ENCODE measurements at places on chromosomes 16 and 17.

DNA sequence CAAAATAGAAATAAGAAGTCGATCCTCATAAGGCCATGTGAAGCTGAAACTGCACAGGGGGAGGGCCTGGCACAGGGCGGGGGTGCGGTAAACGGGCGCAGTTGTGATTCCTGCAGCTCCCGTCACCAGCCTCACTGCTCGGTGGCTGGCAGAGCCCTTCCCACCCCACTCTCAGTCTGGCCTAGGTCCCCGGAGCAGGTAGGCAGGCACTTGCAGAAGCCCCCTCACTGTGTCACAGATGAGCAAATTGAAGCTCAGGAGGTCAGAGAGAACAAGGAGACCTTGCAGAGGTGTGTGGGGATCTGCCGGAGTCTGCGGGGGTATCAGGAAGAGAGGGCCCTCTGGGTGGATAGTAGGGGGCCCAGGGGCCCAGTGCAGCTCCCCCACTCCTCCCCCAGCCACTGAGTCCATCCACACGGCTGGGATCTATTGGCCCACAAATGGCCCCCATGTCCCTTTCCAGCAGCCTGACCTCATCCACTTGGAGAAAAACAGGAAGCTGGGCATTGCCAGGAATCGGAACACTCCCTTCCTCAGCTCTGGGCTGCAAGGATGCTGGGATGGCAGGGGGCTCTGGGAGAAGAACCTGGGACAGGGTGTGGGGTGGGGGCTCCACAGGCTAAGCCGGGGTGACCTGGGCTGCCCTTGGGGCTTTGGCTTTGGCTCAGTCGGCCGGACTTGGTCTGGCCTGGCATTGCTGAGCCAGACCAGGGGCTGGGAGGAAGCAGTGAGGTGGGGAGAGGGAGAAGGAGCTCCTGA lies 21.4 kb upstream of the MAP3K14 start:
- no peak for DNase-seq

- no peak for DNase-seq
These were observed 190.4 kb downstream of the ABCC12 start for GRCh38 chr16:47965439-47965838.

DNA sequence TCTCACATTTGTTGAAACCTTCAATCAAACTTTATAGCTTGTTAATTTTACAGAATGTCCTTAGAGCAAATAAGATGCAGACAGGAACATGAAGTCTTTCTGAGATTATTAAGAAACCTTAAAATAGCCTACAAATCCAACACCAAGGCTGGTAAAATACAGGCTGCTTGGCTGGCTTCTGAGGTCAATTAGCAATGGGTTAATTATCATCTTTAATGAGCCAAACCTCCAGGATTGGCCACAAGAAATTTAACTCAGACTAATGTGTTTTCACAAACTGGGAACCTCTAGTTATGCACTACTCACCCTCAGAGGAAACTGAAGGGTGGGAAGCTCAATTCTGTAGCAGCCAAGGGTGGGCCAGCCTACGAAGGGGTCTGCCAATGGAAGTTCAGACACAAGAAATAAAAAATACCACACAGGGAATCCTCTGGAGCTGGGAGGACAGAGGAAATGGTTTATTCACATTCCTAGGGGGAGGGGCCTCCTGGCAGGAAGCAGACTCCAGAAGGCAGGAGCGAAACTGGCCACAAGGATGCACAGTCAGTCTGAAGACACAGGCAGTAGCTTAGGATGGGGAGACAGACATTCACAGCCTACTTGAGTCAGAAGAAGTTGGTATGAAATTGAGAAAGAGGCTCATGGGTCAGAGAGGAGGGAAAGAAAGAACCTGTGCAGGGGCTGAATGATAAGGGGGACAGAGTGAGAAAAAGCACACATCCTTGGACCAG lies 36.1 kb downstream of the HIC1 start:
- no peak for DNase-seq

GRCh38 chr16:87195161-87195560 lies 122.0 kb downstream of the C16orf95 start:
- DNase-seq = no peak

DNA sequence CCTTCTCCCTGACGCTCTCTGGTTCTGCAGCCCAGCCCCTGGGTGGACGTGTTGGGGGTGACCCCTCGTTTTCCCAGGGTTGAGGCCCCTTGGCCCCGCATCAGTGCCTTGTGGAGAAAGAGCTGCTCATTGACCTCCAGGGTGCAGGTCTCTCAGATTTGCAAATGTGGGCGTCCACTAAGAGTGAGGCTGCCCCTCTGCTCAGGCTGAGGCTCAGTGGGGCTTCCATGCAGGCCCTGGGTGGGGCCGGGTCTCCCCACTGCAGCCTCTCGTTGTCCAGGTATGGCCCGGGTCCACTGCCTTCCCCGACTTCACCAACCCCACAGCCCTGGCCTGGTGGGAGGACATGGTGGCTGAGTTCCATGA lies 9.0 kb downstream of the GAA start:
- DNase-seq = no peak

DNA sequence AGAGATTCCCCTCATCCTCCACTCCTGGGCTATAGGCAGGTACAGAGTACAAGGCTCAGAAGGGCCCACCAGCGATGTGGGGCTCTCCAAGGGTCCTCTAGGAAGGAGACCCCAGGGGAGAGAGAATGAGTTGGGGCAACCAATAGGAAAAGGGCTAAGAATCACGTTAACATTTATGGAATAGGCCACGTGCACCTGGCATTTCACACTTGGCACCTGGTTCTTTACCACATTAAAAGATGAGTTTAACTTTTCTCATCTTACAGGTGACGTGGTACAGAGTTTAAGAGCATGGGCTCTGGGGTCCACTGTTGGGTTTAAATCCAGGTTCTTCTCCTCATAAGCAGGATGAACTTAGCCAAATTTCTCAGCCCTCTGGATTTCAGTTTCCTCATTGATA lies 243.1 kb downstream of the CCDC182 start:
- no peak for DNase-seq

GRCh38 chr17:18129041-18129502 lies 20.5 kb downstream of the MYO15A start:
- DNase-seq = no peak

DNA sequence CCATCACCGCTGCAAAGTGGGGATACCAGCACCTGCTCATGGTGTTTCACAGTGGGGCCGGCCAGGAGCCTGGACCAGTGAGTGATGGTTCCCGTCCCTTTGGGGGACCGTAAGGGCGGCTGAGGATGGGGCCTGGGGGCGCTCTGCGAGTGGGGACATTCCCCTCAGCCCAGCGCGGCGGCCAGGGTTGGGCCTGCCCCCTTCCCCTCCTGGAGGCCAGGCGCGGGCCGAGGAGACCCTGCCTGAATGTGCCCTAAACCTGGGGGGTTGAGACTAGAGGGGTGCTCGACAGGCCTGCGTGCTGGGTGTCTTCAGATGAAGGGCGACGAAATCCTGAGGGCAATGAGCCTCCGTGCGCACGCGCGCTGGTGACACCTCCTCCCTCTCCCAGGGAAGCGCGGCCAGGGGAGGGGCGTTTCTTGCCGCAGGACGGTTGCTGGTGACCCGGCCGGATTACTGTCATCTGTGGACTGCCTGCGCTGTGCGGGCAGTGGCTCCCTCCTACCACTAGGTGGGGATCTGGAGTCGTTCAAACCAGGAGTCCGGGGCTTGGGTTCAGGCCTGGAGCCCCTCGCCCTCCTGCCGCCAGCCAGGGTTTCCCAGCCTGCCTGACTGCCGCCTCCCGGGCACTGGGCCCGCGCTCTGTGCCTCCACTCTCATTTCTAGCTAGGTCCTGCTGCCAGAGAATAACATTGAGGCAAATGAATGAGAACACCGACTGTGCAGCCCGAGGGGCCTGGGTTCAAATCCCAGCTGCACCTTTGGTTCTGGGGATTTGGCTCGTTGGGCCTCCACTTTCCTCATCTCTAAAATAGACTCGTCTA lies 17.1 kb downstream of the TBX2 start:
- peak; percentile 87 for DNase-seq

DNA sequence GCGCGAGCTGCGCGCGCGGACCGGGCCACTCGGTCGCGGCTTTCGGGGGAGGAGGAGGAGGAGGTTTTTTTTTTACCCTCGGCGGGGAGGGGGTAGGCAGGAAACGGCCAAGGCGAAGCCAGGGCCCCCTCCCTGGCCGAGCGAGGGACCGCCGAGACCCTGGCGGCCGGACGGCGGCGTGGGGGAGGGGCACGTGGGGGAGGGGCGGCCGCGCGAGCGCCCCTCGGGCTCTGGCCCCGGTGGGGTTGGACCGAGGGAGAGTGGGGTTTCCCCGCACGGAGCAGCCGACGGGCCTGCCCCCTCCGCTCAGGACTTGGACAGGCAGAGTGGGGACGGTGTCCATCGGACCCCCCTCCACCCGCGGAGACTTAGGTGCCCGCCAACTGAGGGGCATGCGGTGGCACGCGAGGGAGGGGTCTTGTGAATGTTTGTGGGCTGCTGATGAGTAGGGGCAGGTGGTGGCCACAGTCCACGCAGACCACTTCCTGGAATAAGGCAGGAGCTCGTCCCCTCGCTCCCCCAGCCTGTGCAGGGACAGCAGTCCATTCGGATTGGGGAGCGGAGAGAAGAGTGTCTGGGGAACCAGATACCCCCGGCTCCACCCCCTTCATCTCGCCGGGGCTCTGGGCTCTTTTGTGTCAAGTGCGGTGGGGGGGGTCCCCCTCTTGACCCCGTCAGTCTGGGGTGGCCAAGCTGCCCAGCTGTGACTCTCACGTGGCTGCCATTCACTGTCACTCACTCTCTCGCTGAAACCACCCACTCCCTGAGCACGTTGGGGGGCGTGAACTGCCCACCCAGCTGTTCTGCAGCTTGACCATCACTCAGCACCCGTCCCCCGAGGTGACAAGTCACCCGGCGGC lies 3.0 kb upstream of the CHD3 start:
- DNase-seq = peak; percentile 66

GRCh38 chr17:28041844-28042656 lies 427 bp upstream of the NLK start:
- peak; percentile 21 for DNase-seq

- peak; percentile 50 for DNase-seq
These were observed 49.3 kb upstream of the BCO1 start for GRCh38 chr16:81189100-81189664.

GRCh38 chr16:88069397-88070168 lies 118.3 kb downstream of the BANP start:
- DNase-seq = no peak

DNA sequence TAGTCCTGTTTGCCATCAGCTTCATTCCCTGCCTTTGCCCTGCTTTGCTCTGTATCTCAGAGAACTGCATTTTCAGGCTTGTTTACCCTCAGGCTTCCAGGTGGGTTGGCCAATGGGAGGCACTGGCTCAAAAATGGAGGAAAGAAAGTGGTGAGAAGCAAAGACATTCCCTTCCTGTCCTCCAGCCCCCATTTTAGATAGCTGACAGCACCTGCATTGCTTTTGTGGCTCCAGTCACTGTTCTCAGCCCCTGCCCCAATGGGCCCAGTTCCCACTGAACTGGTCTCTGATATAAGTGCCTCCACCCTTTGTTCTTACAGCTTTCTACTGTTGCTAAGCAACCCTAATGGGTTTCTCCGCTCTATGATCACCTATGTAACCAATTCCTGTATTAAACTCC lies 19.4 kb upstream of the SDK2 start:
- no peak for DNase-seq

DNA sequence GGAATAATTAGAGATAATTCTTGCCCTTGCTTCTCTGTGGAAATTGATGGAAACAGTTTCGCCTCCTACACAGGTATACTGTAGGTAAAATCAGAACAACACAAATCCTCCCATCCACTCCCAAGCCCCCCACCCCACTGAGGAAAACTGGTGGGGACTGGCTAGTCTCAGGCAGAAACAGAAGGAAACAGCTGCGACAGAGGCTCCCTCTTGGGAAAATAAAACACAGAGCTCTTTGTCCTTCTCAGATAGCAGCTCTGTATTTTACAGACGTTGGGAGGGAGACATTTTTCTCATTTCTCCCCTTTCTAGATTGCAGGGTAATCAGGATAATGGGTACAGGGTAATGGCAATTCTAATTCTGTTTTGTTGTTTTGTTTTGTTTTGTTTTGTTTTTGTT lies 1.1 kb downstream of the SLFN13 start:
- no peak for DNase-seq

GRCh38 chr17:80866050-80866793 lies 125.4 kb upstream of the CHMP6 start:
- no peak for DNase-seq

DNA sequence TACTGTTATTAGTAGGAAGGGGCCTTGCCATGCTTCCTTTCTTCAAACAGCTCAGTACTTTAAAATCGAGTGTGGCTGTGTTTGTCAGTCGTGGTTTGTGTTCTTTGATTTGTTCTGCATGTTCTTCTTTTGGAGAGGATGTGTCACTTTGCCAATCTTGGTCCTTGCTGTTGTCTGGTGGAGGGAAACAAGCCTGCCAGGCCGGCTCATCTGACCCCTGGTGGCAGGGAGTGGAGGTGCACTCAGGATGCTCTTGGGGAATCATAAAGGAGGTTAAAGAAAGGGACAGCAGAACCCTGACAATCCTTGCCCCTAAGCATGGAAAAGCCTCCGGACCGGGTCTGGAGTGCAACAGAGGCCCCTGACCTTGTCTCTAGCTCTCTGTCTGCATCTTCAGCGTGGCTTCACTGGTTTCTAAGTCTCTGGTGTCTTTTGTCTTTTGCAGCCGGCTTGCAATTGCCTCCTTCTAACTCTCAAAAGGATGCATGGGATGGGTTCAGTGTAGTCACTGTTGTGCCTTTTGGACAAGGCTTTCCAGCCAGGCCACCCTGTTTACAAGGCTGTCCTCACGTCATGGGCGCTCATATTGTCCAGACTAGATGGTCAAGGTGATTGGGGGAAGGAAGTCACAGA lies 135.8 kb downstream of the WWOX start:
- DNase-seq = peak; percentile 22

DNA sequence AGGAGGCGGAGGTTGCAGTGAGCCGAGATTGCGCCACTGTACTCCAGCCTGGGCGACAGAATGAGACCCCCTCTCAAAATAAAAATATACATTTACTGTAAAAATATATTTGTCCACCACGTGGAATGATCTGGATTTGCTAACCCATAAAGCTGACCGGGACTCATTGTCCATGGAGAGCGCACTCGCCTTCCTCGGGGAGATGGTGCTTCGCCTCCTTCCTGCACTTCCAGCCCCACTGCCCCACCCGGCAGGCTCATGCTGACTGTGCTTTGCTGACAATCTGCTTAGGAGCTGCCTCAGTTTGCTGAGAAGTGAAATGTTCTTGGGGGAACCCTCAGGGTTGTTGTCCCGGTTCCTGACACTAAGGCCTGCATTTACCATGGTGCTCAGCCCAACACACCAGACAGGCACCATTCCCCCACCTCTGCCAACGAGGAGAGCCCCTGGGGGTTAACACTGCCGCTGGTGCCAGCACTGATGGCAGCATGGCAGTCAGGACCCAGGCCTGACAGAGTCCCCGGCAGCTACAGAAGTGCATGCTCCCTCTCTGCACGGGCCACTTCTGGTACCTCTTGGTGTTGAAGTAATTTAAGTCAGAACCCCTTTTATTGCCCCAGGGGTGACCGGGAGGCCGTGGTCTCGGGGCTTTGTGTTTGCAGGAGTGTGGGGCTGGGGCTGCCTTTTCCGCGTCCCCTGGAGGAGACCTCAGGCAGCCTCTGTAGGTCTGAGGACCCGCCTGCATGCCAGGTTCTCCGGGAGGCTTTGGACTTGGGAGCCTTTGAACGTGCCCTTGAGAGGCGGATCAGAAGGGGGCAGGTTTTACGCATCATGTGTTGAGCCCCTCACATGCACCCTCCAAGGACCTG lies 2.5 kb downstream of the NUBP2 start:
- no peak for DNase-seq
